ENCODE measurements at places on chromosomes 7 and 10.

DNA sequence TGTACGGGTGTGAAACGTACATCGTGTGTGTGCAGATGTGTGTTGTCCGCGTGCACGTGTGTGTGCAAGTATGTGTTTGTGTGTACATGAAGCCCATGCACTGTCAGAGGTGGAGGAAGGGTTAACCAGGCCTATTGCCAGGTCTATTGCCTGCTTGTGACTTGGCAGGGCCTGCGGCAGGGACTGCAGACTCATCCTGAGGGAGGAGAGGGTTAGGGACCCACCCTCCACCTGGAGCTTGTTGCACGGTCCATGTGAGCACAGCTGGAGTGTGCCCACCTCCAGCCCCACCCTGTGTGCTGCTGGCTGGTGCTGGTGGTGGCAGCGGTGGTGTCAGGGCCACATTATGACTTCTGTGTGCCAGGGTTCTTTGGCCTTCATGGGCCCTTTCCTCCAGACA, 7.1 kb upstream of the AQP1 start:
- DNase-seq, result no peak

DNA sequence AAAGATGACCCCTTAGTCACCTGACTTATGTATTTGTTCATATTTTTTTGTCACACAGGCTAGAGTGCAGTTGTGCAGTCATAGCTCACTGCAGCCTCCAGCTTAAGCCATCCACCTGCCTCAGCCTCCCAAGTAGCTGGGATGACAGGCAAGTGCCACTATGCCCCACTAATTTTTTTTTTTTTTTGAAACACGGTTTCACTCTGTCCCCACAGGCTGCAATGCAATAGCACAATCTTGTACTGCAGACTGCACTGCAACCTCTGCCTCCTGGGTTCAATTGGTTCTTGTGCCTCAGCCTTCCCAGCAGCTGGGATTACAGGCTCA, 1.8 kb downstream of the MBLAC1 start:
- DNase-seq, result no peak

DNA sequence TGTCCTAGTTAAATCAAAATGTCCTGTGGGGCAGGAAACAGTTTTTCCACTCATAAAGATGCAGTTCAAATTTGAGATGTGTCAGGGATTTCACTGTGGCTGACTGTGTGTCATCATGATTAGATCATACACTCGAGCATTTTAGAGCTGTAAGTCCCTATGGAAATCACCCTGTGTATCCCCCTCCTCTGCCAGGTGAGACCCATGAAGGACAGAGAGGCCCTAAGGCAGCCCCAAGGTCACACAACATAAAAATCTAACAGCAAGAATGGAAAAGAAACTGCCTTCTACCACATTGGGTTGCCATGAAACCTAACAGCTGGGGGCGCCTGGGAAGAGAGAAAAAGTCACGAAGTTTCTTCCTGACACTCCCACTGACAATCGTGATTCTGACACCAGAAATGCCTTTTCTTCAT, 135.8 kb downstream of the KCNMA1 start:
- no peak for DNase-seq

DNA sequence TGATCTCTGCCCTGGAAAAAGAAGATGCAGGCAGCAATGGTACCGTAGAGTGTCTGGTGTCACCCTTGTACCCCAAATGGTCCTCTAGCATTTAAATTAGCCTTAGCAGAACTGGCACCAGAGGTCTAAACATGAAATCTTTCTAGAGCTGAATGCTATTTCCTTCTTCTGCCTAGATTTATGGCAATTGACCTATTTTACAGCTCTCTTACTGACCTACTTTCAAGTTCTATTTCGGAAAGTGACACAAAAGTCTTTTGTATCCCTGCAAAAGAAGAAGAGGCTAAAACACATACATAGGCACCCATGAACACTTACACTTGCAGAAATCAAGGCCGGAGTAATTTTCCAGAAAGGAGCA, 10.1 kb upstream of the ADAM12 start:
- DNase-seq, result no peak

GRCh38 chr10:63214571-63214970, 81.4 kb downstream of the NRBF2 start:
- DNase-seq, result peak; percentile 34
